ENCODE measurements at places on chromosomes 2 and 18.

DNA sequence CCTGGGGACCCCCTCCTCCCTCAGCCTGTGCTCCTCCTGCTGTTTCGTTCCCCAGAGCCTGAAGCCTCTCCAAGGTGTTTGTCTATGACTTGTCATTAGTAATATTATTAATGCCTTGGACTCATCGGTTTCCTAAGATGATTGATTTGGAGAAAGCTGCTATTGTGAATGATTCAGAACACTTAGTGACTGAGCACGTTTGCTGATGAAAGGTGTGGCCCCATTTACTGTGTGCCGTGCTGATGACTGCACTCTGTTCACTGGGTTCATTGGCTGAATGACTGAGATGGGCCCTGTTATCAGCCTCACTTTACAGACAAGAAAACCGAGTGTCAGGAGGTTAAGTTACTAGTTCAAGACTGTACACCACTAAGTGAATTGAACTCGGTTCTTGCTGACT lies 111.4 kb downstream of the SPP2 start:
- DNase-seq, result no peak

- DNase-seq, result peak; percentile 71
Measured at GRCh38 chr2:197915548-197916265, 111.3 kb downstream of the PLCL1 start.

DNA sequence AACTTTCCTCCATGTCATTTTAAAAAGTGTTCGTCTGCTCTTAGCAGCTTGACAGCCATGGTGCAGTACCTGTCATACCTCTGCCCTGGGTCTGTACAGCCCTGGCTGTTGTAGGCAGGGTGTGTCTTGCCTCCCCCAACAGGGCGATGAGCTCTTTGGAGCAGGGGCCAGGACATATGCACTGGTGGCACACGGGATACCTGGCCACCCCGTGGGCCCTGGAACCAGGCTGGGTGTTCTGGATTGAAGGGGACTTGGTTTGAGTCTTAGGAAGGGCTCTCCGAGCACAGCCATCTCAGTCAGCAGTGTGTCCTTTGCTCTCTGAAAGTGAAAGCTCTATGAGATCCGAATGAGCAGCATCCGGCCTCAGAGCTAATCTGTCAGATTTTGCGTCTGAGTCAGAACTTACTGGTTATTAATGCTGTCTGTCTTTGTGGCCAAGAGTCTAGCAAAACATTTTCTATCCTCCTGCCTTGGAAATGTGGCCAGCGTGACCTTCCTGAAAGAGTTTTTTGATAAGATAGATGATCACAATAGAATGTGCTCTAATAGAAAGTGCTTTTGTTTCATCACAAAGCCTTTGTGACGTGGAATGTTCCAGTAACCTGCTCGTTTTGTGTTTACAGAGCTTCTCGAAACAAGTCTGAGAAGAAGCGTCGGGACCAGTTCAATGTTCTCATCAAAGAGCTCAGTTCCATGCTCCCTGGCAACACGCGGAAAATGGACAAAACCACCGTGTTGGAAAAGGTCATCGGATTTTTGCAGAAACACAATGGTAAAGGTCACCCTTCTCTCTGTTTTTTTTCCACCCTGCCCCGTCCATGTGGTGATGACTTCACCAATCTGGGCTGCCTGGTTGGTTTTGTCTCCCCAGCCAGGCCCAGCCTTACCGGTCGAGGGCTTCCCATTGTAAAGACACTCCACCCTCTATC lies 77.3 kb upstream of the RPL31 start:
- DNase-seq, result peak; percentile 45

GRCh38 chr2:33212151-33212550 lies 264.3 kb upstream of the RASGRP3 start:
- no peak for DNase-seq

- DNase-seq, result no peak
Measured at GRCh38 chr2:60412620-60413019, 140.8 kb downstream of the BCL11A start.

DNA sequence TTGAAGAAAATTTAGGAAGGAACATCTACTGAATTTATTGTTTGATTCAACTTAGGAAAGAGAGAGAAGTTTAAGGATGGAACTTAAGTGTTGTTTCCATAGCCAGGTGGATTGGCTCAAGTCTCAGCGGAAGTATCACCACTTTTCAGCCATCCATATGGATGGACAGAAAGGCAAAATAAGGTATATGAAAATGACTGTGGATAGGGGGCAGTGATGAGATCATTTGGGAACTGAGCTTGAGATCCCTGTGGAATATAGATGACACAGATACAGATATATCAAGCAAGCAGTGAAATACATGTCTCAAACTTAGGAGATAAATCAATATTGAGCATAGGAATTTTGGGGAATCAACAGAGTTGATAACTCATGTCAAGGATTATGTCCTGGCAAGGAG lies 1462.7 kb upstream of the NXPH2 start:
- no peak for DNase-seq

DNA sequence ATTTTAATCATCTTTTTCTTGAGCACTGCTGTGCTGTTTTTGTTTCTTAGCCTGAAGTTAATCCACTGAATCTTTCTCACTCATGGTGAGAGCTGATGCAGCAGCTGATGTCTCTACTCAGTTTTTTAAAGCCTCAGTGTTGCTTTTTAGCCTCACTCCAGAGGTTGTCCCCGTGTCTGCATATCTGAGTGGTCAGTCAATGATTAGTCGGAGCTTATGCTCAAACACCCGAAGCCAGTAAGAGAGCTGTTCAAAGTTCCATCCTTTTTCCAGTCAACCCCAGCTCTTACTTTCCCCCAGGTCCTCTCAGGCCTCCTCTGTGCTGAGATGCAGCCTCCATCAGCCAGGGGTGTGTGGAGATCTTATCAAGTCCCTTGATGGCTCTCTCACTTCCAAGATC lies 81.1 kb downstream of the MBOAT2 start:
- DNase-seq, result no peak

- DNase-seq, result no peak
Measured at GRCh38 chr2:201149064-201149820, 33.3 kb downstream of the CFLAR start.
